ENCODE measurements at places on chromosomes 7 and 10.

- DNase-seq: no peak
These were observed 281.5 kb downstream of the CELF2 start for GRCh38 chr10:11299125-11299524.

- DNase-seq: no peak
These were observed 197.1 kb downstream of the SUGCT start for GRCh38 chr7:40331915-40332314.

DNA sequence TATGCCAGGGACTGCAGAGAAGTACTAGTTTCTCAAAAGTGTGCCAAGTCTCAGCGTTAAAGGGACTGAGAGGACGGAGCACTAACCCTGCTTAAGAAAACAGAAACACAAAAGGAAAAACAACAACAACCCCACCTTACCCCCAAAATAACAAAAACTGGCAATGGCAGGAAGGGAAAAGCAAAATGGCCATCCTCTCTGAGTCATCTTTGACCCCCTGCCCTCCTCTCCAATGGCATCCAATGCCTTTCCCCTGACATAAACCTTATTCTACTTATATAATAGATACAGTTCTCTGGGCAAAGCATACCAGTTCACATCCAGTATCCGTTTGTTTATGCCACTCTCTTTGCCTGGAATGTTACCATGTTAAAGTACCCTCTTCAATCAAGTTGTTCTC, 1.6 kb downstream of the POLR1F start:
- no peak for DNase-seq

DNA sequence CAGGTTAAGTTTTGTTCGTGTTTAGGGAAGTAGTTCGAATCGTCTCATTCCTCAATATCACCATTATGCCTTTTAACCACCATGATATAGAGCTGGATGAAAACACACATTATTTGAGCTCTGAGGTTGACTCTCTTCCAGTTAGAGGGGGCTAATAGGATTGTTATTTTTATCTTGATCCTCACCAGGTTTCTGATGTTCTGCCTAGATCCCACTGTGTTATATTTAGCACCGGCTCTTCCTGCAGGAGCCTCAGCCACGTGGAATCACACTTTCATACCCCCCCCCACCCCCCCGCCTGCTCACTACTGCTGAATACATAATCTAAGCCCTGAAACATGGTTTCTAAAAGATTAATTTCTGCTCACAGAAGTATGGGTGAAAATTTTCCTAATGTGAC, 88.3 kb downstream of the NRCAM start:
- DNase-seq: no peak

- DNase-seq: no peak
These were observed 5.4 kb downstream of the TMEM273 start for GRCh38 chr10:49182776-49183175.

DNA sequence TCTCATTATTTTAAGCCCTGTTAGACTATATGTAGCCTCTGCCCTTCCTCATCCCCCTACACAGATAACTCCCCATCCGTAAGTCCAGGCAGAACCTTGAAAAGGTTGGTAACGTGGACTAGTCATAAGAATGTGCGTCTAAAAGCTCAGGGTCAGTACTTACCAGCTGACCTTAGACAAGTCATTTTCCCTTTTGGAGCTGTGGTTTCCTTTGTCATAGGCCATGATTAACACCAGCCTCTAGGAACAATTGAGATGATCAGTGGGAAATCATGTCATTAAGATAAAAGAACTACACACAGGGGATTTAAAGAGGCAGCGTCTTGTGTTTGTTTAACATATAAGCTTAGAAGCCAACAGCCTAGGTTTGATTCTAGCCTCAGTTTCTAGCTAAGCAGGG, 6.9 kb upstream of the UNC5B start:
- no peak for DNase-seq

- no peak for DNase-seq
These were observed 83.1 kb upstream of the IGFBP3 start for GRCh38 chr7:46003896-46004875.

DNA sequence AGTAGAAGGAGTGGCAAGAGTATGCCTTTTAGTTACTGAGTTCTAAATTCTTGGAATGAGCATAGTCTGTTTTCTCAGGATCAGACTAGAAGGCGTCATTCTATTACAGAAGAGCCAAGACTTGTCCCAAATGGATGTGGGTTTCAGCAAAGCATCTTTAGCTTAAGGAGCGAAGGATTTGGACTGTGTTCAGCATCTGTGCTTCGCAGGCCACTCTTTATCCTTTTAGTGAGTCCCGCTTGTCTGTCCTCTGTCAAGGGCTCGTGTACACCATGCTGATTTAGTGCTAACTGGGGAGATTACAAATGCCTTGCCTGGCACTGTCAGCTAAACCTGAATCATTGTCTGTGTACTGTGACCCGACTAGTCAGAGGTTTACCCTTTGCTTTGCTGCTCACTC, 465.7 kb downstream of the AUTS2 start:
- no peak for DNase-seq

- no peak for DNase-seq
These were observed 5.0 kb downstream of the NDUFA5 start for GRCh38 chr7:123552641-123553040.

DNA sequence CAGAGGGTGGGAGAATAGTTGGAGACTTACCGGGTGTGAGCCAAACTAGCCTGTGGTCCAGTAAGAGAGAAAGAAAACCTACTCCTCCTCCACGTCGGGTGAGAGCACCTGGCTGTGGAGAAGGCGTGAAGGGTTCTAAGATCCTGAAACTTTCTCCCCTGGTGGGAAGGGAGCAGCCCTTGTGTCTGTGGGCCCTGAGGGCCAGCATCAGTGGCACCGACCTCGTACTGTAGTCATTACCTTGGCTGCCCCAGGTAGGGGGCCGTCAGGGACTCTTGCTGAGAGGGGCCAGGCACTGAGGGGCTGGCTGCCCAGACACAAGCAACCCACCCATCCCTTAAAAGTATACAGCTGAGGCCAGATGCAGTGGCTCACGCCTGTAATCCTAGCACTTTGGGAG, 69.5 kb upstream of the LOXL4 start:
- DNase-seq: no peak

- no peak for DNase-seq
These were observed 121.6 kb upstream of the KAT6B start for GRCh38 chr10:74704629-74705357.

- DNase-seq: no peak
These were observed 589.9 kb downstream of the GRM8 start for GRCh38 chr7:126662856-126663255.

- DNase-seq: no peak
These were observed 64.6 kb downstream of the MDFIC start for GRCh38 chr7:114986190-114987180.

GRCh38 chr7:45563941-45564461, 10.2 kb upstream of the ADCY1 start:
- DNase-seq: peak; percentile 43

- no peak for DNase-seq
These were observed 8.5 kb downstream of the CNOT4 start for GRCh38 chr7:135501402-135501801.

DNA sequence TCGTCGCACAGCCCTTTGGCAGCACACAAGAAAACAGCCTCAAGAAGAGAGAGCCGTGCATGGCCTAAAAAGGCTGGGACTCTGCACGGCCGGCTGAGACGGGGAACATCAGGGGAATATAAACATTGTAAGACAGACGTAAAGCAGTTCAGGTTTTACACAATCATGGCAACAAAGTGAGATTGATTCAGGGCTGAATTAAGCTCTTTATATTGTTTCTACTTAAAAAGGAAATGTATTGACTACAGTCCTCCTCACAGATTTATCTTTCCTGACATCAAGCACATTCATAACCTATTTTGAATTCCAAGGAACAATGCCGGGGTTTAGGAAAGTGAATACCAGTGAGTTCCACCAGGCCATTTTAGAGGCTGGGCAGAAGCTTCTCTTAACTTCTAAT, 25.2 kb downstream of the SORBS1 start:
- DNase-seq: no peak

DNA sequence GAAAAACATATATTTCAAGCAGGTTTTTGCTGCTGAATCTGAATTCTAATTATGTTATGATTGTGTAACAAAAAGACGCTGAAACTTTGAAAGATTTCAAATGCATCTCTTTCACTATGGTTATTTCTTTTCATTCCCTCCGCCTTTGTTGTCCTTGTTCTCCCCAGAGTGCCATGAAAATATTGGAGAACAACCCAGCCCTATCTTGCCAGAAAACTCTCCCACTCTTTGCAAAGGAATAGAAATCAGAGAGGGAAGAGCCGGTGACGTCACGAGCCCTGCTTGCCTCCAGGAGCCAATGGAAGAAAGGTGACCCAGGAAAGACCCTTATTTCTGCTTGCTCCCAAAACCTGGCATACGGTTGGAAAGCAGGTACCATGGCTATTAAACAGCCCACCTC, 3.4 kb downstream of the GFRA1 start:
- DNase-seq: peak; percentile 31

DNA sequence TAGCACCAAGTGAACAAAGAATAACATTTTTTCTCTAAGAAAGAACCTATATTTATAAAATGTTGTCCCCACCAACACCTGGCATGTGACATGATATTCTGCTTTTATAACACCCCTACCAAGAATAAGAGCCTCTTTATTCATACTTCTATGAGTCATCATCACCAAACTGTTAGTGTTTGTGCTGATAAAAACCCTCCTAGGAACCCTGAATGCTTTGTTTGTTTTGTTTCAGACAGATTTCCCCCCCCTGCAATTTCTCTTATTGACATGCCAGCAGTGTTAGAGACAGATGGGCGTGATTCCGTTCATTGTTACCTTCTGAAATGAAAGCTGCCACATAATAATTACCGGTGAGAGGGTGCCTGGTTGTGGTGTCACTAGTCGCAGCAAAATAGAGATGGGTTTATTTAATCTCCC, 651.1 kb downstream of the SORCS1 start:
- DNase-seq: no peak

GRCh38 chr10:103295374-103296015, 18.6 kb downstream of the INA start:
- no peak for DNase-seq

DNA sequence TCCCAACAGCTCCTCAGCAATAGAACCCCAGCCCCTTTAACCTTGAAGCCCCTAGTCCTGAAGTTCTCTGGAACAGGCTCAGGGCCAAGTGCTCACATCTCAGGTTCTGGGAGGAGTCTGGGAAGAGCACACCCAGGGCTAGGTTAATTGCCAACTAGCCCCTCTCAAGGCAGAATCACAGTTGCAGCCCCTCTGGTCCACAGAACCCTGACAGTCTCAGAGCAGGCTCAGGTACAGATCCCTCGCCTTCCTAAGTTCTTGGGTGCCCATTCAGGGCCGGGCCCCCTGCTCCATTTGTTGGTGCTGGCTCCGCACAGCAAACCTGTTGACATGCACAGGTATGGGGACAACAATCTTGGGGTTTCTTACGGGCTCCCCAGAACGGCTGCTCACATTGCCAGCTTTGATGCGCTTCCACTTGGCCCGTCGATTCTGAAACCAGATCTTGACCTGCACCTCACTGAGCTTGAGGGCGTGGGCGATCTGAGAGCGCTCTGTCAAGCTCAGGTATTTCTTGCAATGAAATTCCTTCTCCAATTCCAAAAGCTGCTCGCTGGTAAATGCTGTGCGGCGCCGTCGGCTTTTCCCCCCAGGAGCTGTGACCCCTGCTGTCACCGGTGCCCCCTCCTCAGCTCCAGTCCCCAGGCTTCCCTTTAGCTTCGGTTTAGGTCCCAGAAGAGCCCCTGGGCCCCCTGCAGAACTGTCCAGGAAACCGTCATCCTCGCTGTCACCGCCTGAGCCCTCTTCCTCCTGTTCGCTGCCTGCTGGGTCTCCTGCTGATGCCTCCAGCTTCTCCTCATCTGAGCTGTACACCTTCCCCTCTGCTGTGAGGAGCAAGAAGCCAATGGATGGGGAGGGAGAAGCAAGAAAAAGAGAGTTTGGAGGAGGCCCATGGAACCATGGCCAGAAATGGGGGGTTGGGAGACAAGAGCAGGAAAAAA, 18.9 kb downstream of the GBX1 start:
- no peak for DNase-seq

Measured in H7 (cell line).